SIG-M5 (cell line): ENCODE measurements at places on chromosomes 11 and 22.

DNA sequence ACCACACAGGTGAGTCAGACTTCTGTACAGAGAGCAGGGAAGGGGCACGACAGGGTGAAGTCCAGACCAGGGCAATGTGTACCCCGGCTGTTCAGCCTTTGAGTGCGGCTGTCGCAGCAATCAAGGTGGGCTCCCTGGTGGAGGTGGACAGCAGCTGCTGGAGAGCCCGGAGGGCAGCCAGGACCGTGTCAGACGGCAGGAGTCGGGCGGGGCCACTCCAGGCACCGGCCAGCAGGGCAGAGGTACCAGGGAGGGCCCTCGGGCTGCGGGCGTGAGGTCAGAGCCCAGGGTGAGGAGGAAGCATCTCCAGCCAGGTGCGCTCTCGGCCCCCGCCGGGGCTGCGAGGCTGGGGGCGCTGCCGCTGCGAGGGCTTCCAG lies 802 bp upstream of the PIM3 start:
- no peak for DNase-seq

DNA sequence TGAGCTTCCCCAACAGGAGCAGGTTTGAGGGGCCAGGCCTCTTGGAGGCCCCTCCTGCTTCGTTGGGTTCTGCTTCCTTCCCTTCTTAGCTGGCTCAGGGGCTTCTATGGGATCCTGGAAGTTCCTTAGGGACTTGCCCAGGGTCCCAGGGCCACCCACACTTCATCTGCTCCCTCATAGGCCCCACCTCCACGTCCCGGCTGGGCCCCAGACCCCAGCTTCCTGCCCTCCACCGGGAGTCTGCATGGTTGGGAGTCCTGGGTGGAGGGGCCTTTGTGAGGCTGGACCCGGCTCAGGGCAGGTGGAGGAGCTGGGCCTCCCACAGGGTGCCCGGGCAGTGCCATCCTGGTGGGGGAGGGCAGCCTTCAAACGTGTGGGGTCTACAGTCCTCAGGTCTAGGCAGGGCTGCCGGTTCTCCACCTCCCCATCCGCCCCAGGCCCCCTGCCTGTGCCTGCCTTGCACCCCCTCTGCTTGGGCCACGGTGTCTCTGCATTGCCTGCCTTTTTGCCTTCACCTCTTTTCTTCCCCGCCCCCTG lies 11.6 kb downstream of the OTUB1 start:
- no peak for DNase-seq

DNA sequence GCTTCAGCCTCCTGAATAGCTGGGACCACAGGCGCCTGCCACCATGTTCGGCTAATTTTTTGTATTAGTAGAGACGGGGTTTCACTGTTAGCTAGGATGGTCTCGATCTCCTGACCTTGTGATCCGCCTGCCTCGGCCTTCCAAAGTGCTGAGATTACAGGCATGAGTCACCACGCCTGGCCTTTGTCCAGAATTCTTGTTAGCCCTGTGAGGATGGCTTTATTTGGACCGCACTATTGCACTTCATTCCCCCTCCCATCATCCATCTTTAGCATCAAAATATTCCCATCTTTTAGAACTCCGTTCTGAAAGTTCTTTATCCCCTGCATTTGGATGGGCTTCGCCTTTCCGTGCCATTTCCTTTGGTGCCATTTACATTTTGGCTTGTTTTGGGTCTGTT lies 2.6 kb downstream of the SAMM50 start:
- no peak for DNase-seq

DNA sequence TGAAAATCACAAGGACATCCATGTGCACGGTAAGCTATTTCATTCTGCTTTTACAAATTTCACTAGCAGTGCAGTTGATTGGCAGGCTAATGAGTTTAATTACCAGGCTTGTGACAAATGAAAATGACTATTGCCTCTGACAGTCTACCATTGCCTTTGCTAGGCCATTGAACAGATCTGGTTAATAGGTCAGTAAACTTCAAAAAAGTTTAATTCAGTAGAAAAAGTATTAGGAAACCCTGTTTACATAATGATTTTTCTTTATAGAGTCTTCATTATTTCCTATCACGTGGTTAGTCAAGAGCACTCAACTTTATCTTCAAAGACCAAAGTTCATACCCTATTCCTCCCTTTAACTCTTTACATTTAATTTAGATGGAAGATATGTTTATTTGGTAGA lies 77.0 kb downstream of the PRMT3 start:
- no peak for DNase-seq

DNA sequence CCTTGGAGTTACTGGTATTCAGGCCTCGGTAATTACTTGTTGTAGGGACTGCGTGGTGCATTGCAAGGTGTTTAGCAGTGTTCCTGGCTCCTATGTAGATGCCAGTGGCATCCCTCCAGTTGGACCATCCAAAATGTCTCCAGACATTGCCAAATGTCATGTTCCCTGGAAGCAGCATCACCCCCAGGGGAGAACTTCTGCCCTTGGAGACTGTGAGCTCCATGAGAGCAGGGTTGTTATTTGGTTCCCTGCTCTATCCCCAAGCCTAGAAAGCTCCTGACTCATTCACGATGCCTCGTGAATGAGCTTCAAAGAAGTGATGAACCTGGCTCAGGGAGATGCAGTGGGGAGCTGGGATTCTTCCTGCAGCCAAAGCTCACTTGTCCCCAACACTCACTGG lies 4.8 kb upstream of the CD248 start:
- no peak for DNase-seq

- no peak for DNase-seq
These were observed at the start of gene PHLDA2 for GRCh38 chr11:2928605-2929530. TSS of gene PHLDA2 (minus strand) at chr11:2929420. CDS start at chr11:2929364, 56 bp downstream.

DNA sequence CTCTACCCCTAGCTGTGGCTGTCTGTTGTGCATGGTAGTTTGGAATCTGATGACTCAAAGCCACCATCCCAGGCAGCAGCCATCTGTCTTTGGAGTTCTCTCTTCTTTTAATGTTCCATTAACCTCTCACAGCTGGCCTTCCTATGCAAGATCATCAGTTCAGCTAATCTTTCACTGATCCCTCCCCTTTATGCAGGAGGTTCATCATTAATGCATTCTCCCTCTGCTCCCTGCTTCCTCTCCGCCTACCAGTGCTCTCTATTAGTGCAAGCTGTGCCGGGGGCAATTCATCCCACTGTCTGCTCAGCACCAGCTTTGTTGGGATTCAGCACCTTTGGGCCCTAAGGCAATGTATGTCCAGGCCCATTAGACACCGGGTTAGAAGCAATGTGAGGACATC lies 413.0 kb upstream of the LRRC4C start:
- DNase-seq = no peak

GRCh38 chr22:42937164-42937843 lies 77.6 kb downstream of the PACSIN2 start:
- DNase-seq = no peak

GRCh38 chr11:10777393-10777793 lies 26.3 kb downstream of the CTR9 start:
- no peak for DNase-seq

GRCh38 chr11:41866525-41866924 lies 407.1 kb upstream of the LRRC4C start:
- no peak for DNase-seq

GRCh38 chr11:326842-327580 lies 6.4 kb upstream of the IFITM3 start:
- DNase-seq = no peak

- no peak for DNase-seq
These were observed 84.3 kb downstream of the GGT1 start for GRCh38 chr22:24687322-24687721.

DNA sequence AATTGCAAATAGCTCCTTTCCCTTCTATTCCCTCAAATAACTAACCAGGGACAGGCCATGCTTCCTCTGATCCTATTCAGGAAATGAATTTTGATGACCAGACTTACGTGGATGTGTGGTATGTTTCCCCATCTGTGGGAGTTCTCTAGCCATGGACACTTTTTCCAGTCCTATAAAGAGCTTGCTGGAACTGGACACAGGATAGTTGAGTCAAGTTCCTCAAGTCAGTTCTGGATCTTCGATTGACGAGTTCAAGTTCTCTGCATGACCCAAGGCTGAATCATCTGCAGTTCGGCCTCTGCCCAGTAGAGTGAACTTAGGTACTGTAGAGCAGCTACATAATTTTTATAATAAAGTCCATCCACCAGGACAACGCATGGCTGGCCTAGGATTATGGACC lies 52.7 kb upstream of the CCND1 start:
- DNase-seq = no peak

- DNase-seq = no peak
These were observed 34.8 kb upstream of the PSMA1 start for GRCh38 chr11:14554959-14555358.

GRCh38 chr11:125250318-125251213 lies 86.0 kb downstream of the PKNOX2 start:
- DNase-seq = no peak

DNA sequence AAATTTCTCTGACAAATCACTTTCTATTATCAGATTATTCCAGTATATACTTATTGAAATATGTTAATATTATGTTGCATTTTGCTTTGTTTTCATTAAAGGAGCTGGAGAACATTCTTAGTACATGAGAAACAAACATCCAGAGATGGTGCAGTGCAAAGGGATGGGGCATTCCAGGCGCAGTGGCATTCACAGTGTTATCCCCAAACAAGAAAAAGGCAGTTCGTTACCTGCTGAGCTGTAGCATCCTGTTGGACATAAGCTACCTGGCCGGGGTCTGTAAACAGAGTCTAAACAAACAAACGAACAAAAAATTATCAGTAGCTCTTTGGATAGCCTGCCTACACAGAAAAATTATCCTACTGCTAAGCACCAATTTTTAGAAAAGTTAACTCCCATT lies 47.4 kb downstream of the PRDM10 start:
- DNase-seq = no peak

GRCh38 chr11:106828976-106829375 lies 189.3 kb downstream of the GUCY1A2 start:
- no peak for DNase-seq

- DNase-seq = no peak
These were observed 37.3 kb downstream of the PARVG start for GRCh38 chr22:44218071-44218470.

GRCh38 chr11:14119357-14119756 lies 156.8 kb downstream of the SPON1 start:
- no peak for DNase-seq

DNA sequence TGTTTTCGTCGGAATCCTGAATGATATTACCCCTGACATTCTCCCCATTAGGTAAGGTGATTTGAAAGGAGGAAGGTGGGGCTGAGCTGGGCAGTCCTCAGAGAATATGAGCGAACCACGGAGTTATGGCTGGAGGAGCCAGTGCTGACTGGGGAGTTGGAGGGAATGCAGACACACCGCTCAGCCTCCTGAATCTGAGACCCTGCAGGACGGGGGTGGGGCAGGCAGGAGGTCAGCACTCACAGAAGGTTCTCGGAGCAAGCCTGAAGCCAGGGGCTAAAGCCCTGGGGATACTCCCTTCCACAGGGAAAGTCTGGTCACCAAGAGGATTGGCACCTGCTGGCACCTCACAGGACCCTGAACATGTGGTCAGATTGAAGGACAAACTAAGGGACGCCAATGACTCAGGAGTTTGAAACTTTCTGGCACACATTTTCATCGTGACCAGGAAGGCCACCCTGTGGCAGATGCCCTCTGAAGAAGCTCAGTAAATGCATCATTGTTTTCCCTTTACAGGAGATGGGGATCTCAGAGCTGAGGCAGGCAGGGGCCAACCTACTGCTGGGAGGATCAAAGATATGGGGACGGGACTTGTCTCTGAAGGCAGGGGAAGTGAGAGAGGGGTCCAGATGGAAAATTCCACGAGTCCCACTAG lies 26.9 kb upstream of the FCHSD2 start:
- DNase-seq = no peak

GRCh38 chr11:60762851-60763691 lies 6.4 kb downstream of the MS4A15 start:
- no peak for DNase-seq

DNA sequence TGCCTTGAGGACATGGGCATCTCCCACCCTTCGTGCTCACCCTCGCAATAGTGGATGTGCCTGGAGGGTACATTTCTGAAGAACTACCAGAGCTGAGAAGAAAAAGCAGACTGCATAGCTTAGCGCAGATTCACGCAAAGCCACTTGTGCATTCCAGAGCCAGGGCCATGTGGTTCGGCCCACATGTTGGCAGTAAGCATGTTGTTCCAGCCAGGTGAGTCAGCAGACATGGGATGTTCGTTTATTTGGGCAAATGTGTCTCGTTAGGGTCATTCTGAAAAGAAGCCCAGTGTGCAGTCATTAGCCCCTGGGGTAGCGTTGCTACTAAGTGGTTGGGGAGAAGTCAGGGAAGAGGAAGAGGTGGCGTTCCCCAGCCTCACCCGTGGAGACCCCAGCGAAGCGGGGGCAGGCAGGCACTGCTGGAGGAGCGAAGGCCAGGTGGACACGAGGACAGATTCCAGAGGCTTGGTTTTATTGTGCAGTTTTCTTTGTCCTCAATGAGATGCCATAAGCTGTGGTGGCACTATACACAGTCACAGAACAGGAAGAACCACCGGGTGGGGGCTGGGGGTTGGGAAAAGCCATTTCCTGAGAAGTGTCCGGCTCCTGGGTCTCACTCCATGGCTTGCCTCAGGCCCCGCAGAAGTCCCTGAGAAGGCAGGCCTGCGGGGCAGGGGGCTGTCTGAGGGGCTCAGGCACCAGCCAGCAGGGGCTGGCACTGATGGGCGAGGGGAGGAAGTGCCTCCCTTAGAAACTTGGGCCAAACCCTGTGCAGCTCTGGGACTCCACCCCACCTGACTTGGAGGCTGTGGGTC lies 5.0 kb downstream of the THY1 start:
- no peak for DNase-seq

DNA sequence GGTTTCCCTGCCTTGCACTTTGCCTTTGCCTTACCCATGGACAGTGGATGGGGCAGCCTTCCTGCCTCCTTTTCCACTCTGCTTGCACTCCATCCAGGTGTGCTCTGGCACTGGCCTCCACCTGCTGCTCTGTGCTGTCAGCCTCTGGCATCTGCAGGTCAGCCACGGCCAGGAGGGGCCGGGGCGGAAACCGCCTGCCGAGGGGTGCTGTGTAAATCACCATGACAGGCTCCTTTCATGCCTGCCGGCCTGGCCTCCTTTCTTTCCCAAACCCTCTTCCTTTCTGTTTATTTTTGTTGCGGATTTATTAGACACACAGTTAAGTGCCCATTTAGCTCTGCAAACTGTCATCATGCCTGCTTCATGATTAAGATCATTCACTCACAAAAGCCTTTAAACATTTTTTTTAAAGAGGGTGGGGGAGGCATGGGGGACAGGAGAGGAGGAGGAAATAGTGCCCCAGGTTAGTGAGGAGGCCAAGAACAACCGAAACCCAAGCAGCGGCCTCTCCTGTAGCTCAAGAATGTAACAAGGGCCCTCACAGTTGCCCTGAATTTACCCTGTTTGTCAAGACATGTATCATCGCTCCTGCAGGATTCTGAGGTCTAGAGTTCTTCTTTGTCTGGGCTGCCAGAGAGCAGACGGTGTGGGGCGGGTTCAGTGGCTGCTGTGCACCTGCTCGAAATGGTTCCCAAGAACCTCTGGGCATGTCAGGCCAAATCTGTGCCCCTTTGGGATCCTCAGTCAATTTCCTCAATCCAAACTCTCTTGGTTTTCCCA lies 83.3 kb downstream of the BARX2 start:
- DNase-seq = no peak

- DNase-seq = no peak
These were observed 377.0 kb upstream of the LRRC4C start for GRCh38 chr11:41836431-41836830.

GRCh38 chr22:21028277-21029251 lies 3.8 kb downstream of the SLC7A4 start:
- no peak for DNase-seq
